ENCODE measurements at places on chromosomes 11 and 22. TPM values are rescaled to one million over a fixed set of nuclear protein-coding genes. Genes with fewer than 3 reads are reported as not detected.

The ACCSL gene
- polyA plus RNA-seq = 0.31 TPM

The LIPT2 gene
- 5.1 TPM for polyA plus RNA-seq

The C11orf52 gene
- polyA plus RNA-seq = 12.3 TPM

The MS4A12 gene
- not detected for polyA plus RNA-seq

The OR51B4 gene
- 0.63 TPM for polyA plus RNA-seq

The TSPAN18 gene
- 48.9 TPM for polyA plus RNA-seq

The SNX32 gene
- 1.6 TPM for polyA plus RNA-seq

The GPR83 gene
- 0.28 TPM for polyA plus RNA-seq

The ANKRD13D gene
- 47.0 TPM for polyA plus RNA-seq

The PIH1D2 gene
- polyA plus RNA-seq = 11.2 TPM

The YPEL4 gene
- polyA plus RNA-seq = 6.5 TPM

The C11orf68 gene
- 32.5 TPM for polyA plus RNA-seq

The OR10G4 gene
- not detected for polyA plus RNA-seq

The KLHL35 gene
- polyA plus RNA-seq = 1.4 TPM

The CCDC188 gene
- 1.4 TPM for polyA plus RNA-seq

The MUC15 gene
- 1.8 TPM for polyA plus RNA-seq

The TSPAN32 gene
- 4.9 TPM for polyA plus RNA-seq

The OR51I1 gene
- not detected for polyA plus RNA-seq

The EMID1 gene
- polyA plus RNA-seq = 69.4 TPM

The TBX10 gene
- not detected for polyA plus RNA-seq

The TCN1 gene
- polyA plus RNA-seq = not detected

The PAMR1 gene
- polyA plus RNA-seq = 7.4 TPM

The OR2D2 gene
- polyA plus RNA-seq = not detected

The PPFIBP2 gene
- polyA plus RNA-seq = 47.8 TPM

The AMPD3 gene
- 10.4 TPM for polyA plus RNA-seq

The NDUFV1 gene
- 185 TPM for polyA plus RNA-seq

The MYBPC3 gene
- polyA plus RNA-seq = not detected

The FAM227A gene
- 4.5 TPM for polyA plus RNA-seq

The OR5A1 gene
- polyA plus RNA-seq = not detected

The MTFP1 gene
- polyA plus RNA-seq = 10.7 TPM

The MS4A10 gene
- polyA plus RNA-seq = 0.16 TPM

Measured in right lung (tissue), 10 donors.